ENCODE measurements at places on chromosomes 12 and 14.

DNA sequence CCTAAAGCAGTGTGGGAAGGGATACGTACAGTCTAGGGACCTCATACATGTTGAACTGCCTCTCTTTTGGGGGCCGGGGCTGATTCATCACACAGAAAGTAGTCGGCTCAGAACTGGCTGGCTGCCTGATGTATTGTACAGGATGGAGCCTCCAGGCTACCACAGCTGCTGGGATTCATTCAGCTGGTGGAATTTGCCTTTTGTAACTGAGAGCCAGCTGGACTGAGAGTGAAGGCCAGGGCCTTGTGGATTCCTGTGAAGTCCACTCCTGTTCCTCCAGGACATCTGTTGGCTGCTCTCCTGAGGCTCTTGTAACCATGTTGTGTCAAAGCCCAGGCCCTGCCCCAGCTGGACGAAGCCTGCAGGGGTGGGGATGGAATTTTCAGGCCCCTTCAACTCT is 116.3 kb upstream of the PRICKLE1 start:
- DNase-seq = no peak

DNA sequence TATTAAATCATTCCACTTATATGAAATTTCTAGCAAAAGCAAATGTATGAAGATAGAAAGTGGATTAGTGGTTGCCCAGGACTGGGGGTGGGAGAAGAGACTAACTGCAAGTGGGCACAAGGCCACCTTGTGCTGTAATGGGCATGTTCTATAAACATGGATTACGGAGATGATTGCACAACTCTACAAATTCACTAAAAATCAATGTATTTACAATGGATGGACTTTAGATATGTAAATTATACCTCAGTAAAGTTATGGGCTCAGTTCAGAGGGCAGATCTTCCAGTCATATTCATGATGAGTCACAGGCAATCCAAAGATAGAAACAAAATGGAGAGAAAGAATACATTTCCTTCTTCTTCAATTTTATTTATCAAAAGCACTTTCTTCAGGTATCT is 173.9 kb downstream of the NDUFA12 start:
- no peak for DNase-seq

DNA sequence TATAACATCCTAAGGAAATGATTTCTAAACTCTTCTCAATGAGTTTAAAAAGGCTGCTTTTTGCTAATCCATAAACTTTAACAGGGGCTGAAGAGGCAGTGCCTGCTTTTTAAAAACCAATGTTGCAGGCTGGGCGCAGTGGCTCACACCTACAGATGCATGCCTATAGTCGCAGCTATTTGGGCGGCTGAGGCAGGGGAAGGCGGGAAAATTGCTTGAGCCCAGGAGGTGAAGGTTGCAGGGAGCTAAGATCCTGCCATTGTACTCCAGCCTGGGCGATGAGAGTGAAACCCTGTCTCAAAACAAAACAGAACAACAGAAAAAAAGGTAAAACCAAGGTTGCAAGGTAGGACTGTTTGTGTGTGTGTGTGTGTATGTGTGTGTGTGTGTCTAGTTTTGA is 531.2 kb downstream of the DIO2 start:
- DNase-seq = no peak

DNA sequence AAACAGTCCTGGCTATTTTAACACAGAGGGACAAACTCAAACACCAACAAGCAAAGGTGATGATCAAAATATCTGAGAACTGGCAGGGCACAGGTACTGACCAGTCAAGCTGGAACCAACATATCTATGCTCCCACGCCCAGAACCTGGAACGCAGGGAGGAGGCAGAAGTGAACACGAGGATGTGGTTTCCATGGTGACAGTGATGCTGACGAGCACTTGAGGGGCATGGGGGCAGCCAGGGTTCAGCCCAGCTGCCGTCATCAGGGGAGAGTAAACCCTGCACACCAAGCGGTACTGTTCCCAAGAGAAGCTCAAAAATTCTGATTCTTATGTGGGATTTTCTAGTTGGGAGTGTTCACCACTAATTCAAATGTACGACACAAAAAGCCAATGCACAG is 113.6 kb upstream of the SFSWAP start:
- no peak for DNase-seq

GRCh38 chr12:122062832-122063693 is 15.5 kb upstream of the MLXIP start:
- no peak for DNase-seq

DNA sequence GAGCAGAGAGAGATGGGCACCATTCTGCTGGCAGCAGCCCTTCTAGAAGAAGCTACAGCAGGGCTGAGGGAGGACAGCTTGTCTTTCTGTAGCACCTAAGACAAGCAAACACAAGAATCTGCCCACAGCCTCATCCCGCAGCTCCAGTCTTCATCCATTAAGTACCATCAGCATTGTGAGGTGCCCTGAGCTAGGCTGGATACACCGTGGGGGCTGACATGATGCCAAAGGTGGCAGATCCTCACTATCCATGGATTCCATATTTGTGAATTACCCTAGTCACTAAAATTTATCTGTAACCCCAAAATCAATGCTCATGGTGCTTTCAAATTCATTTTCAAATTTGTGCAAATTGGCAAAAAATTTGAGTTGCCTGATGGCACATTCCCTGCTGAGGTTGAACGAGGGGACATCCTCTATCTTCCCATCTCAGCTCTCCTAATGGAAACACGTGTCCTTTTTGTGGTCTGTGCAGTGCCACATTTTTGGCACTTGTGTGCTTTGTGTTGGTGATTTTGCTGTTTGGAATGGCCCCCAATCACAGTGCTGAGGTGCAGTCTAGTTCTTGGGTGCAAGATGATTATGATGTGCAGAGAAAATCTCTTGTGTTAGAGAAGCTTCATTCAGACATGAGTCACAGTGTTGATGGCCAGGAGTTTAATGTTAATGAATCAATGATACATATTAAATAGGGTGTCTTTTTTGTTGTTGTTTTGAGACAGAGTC is 7.0 kb downstream of the PITPNM2 start:
- no peak for DNase-seq

DNA sequence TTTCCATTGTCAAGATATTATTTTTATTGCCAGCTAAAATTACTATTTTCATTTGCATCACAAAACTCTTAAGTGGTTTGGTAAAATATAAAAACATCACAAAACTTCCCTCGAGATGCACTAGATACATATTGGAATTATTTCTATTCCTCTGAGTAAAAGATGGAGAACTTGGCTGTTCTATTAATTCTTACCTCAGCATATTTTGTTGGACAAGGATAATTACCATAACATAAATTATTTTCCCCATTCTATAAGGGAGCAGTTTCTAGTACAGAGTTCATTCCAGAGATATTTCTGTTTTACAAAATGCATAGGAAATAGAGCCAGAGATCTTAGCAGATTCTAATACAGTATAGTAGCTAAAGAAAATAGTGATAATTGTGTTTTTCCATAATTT is 42.6 kb upstream of the PTHLH start:
- DNase-seq = no peak

DNA sequence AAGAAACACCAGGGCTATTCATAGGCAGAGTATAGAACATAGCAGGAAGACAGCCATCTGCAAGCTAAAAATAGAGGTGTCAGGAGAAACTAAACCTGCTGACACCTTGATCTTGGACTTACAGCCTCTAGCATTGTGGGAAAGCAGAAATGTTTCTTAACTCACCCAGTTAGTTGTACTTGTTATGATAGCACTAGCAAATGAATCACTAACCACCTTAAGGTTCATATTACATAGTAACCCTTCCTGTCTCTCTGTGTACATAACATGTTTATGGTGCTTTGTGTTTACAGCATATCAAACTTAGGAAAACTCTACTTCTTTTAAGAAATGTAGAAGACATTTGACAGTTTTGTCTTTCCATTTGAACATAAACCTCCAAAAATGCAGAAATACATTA is 1031.3 kb downstream of the FSCB start:
- DNase-seq = no peak

DNA sequence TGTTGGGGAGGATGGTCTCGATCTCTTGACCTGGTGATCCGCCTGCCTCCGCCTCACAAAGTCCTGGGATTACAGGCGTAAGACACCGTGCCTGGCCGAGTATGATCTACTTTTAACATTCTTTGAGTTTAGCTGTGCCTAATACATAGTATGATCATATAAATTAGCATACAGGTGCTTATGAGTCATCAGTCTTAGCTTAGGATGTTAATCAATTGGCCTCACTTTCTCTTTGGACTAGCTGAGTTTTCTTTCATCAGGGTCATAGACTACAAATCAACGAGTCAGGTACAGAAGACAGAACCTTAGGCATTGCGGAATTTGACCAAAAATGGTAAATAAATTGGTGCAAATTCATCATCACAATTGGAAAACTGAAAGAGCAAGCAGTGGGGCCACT is 2.2 kb downstream of the SLC25A21 start:
- no peak for DNase-seq

- no peak for DNase-seq
These were observed 69.2 kb downstream of the LIN7A start for GRCh38 chr12:80868576-80868975.

DNA sequence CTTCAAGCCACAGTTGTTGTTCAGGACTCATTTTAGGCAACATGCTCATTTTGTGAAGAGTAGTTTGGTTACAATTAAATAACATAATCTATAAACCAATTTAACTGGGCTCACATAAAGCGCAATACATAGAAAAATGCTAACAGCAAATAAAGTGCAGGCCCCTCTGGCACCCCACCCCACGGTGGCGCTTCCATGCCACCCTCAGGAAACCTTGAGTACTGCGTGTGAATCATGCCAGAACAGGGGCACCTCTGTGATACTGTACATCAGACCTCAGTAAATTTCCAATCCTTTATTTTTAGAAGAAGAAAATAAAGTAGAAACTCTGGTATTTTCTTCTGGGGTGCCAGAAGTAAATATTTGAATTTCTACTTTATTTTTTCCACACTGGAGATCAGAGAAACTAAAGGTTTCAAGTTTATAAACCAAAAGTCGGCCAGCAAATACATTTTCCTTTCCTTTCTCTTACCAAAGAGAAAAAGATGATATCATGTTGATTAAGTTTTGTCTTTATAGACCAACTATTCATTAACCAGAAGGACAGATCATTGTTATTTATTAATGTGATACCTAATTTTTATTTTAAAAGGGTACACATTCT is 316.8 kb downstream of the PAWR start:
- DNase-seq = no peak

DNA sequence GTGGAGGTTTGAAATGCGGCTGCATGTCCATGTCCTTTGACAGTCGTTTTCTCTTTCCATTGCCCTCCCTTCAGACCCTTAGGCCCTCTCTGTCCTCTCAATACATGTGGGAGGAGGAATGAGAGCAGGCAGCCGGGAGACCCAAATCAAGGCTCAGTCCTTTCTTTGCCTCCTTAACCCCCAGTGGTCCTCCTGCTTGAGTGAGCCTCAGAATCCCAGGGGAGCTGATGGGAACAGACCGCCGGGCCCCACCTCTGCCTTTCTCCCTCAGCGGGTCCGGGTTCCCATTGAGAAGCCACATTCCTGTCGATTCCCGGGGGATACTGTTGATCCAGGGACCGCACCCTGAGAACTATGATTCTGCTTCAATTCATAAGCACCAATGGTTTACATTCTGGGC is 77.9 kb upstream of the RFLNA start:
- no peak for DNase-seq

DNA sequence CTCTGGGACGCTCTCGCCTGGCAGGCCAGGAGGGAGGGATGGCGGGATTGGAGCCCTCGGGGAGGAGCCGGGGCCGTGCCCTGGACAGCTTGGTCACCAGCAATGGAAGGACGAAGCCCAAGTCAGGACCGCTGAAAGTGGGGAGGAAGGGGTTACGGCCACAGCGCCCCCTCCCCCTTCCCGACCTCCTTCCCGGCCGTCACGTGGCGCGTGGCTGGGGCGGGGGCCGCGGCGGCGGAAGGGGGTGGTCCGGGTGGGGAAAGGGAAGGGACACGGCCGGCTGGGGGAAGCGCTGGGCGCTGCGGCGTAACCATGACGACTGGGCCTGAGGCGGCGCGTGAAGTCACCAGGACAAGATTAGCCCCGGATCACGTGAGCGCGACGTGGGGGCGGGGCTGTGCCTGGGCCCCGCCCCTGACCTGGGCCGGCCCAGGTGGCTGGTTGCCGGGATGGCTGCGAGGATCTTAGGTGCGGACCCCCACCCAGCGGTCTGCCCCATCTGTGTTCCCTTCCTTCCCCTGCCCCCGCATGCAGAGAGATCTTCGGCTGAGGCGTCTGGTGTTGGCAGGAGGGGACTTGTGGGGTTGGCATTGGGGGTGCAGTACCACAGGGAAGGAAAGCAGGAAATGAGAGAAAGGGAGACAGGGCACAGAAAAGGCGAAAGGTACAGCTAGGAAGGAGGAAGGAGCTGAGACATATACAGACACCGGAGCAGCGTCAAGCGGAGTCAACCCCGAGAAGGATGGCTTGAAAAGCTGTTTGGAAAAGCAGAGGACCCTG is 6.2 kb downstream of the MAP3K12 start:
- peak; percentile 71 for DNase-seq

- no peak for DNase-seq
These were observed 3.8 kb upstream of the SDSL start for GRCh38 chr12:113418213-113418879.

DNA sequence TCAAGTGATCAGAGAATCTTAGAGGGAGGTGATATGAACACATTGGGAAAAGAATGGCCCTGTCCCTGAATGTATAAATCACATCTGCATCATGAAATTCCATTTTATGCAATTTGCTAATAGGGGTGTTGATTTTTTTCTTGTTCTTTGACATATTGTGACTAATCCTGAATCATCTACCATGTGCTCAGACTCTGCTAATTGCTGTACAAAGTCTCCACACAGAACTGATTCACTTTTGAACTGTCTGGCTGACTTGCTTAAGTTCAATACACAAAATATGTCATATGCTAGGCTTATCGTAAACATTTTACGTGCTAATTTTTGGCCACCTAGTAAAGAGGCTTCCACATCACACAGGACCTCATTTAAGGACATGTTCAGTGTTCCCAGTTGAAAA is 2.6 kb downstream of the TMEM132D start:
- no peak for DNase-seq

DNA sequence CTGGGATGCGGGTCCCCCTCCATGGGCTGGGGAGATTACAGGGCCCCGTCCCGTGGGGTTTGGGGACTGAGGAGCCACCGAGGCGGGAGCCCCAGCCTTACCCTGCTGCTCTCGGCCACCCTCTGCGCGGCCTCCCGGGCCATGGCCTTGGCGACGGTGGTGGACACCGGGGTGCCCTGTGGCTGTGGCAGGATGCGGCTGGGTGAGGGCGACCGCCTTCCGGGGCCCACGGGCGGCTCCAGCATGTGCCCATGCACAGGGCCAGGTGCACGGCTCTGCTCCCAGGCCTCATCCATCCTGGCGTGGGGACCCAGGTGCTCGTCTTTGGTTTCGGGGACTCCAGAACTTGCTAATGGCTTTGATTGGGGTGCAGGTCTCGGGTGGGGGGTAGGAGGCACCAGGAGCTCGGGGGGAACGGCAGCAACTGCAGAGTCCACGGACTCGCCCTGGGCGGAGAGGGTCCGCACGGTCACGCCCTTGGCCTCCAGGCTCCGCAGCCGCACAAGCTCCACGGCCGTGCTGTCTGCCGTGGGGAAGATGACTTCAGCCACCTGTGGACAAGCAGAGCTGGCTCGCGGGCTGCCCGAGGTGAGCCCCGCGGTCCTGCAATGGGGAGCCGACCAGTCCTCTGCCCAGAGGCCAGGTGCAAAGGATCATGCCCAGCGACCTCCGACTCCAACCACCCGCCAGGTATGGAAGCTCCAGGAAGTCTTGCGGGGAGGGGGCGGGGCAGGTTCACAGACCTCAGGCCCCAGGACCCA is 99.2 kb downstream of the PIWIL1 start:
- no peak for DNase-seq

GRCh38 chr12:65894624-65895390 is 70.5 kb downstream of the HMGA2 start:
- DNase-seq = no peak
